ENCODE measurements at places on chromosomes 1 and 21.
A peak's percentile ranks its signal among the peaks of the same experiment; 100 is the strongest.

DNA sequence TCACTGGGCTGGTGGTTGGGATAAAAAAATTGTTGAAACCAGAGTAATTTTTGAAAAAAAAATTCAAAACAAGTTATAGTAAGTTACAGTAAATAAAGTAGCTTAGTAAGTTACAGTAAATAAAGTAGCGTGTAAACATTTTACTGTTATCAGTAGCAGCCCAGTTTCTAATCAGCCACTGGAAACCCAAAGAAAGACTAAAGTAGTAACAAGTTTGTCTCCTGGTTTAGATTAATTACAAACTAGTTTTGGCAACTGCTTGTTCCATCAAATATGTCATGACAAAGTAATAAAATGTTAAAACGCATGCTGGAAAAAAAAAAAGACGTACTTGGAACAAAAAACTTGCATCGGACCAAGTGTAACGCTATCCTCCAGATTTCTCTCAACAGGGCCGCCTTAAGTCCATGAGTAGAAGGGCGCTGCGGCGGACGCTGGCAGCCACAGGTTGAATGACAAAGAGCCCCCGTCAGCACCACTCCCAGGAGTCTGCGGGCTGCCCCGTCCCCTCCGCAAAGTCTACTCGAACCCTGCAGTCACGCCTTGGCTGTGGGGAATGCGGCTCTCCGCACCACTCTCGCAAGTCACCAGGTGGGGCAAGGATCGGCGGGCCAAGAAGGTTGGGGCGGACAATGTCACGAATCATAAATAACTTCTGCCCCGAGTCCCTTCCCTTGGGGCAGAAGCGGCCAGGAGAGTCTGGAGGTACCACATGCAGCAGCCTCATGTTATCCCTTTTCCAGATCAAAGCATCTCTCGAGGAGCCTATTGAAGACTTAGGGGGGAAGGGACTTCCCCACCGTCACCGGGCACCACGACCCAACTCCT lies 837 bp downstream of the SLC16A1 start:
- peak; percentile 88 for DNase-seq

- DNase-seq: no peak
Observed at GRCh38 chr21:45079351-45079750, 5.0 kb downstream of the ADARB1 start.

DNA sequence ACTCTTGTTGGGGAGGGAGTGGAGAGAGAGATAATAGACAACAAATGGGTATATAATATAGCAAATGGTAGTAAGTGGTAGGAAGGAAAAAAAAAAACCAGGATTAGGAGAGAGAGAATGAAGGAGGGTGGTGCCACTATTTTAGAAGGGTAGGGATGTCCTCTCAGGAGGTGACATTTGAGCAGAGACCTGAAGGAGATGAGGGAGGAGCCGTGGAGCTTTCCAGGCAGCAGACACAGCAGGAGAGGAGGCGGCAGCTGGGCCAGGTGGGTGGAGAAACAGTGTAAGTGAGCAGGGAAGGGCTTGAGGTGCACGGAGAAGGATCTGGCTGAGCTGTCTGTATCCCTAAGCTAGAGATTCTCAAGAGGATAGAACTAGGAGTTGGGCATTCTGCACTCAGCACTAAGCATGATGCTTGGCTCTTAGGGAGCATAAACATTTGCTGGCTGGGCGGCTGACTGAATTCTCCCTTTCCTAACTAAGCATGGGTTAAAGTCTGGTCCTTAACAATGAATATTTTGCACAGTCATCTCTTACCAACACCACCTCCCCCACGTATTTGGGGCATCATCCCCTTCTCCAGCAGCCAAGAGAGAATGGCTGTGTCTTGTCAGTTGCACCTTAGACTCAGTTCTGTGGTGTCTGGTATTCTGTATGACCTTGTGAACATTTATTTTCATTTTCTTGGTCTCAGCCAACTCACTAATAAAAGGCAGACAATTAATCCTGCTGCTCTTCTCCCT lies 27.6 kb upstream of the SARS1 start:
- DNase-seq: no peak

- no peak for DNase-seq
Observed at GRCh38 chr21:31103163-31103562, 64.9 kb upstream of the KRTAP19-8 start.

DNA sequence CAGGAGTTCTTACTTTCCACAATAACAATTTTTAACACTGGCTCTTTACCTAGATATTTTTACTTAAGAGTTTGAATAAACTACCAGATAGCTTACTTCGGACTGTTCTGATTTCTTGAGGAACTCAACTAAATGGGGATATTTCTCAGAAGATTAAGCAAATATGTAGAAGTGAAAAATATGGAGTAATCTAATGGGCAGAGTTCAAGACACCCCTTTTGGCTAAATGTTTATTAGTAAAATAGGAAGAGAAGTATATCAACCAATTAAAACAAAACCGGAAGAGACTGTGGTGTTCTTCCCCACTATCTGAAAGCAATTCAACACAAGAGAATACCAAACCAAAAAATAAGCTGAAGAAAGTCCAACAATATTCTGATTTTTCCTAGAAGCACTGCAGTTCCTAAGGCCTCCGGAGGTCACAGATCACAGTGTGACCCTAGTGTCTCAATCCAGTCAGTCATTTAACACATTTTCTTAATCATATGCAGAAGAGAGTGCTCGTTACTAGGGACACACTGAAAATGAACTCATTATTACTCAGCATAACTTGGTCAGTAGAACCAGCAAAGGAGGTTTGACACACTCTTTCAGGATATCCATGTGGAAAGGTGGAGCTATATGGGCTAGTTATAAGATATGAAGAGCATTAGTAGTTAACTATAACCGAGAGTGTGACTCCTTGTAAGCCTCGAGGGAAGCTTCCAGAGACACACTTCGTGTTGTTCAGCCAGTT lies 5.2 kb downstream of the SIPA1L2 start:
- DNase-seq: no peak

DNA sequence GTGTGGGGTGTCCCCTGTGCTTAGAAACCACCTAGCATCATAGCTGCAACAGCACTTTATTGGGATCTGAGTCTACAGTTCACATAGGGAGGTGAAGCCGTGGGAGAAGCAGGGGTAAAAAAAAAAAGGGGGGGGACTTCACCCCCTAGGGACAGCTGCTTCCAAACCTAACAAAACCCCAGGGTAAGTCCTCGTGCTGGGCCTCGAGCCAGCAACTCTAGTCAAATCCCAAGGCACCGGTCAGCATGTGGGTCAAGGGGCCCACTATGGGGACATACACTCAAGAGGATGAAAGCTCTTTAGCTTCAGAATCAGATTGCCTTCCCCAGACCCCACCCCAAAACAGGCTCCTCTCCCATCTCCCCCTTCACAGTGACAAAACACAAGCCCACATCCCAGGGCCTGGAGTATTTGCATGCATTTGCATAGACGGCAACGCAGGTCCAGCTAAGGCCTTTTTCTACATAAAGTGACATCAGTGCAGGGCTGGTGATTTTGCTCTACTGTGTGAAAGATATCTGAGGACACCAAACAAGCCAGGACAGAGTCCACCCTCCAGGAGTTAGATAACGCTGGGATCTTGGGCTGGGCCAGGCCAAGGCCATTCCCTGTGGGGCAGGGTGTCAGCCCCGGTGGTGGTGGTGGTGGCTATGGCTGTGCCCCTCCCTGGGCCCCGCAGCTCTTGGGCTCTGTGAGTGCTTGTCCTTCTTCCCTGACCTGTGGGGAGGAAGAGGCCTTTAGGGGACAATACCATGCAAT lies 8.1 kb upstream of the PMVK start:
- DNase-seq: peak; percentile 99

DNA sequence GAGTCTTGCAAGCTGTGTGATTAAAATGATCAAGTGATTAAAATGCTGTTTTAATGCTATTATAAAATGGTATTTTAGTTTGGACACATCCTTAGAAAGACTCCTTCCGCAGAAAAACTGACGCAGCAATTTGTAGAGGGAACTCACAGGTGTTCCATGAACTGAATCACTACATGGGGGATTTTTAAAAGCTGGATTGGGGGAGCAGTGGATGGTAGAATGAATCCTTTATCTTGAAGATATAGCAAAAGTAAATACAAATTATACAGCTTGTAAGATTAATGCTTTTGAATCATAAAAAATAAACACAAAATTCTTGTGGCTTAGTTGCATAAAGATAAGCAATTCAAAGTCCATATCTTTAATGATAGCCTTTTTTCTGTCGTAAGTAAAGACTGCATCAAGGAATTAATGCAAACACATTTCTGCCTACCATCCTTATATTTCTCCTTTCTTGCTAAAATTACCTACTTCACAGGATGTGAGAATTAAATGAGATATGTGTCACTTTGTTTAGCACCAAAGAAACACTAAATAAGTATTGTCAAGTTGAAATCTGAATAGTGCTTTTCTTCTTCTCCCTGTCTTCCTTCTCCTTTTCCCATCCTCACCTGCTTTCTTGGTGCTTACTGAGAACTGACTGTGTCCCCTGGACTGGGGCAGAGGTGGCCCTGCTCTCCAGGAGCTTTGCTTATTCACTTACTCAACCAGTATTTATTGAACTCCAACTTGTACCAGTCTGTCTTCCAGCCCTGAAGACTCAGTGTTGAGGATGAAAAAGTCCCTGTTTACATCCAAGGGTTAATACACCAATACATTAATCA lies 61.5 kb upstream of the F3 start:
- no peak for DNase-seq

DNA sequence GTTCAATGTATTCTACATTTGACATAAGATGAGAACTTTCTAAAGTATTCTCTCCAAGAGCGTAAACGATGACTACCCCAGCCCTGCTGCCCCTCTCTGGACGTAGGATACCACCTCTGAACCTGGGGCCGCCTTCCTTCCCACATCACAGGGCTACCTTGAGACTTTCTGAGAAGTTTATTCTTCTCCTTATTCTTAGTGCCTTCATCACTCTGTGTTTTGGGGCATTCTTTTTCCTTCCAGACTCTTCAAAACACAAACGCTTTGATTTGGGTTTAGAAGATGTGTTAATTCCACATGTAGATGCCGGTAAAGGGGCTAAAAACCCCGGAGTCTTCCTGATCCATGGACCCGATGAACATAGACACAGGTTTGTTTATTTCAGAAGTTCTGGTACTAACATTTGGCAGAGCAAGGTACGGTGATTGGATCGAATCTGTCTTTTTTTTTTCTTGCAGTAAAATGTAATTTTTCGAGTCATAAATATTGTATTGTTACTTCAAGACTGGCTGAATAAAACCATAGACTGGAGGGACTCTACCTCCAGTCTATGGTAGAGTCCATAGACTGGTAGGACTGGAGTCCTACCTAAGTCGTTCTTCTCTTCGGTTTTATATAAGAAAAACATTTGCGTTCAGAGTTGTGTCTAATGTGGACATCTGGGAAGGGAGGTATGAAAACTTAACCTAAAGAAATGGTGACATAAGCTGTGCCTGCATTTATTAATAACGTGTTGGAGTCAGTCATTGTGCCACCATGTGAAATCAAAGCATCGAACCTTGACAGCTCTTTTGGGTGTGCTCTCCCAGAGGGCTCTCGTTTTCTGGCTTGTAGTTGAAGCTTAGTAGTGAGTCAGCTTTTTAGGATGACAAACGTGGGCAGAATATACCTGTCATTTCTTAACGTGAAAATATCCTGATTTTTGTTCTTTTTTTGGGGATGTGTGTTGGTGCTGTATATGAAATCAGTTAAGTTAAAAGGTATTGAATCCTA lies 1.2 kb downstream of the MAN1A2 start:
- peak; percentile 42 for DNase-seq

GRCh38 chr1:193265716-193266115 lies 79.3 kb upstream of the B3GALT2 start:
- no peak for DNase-seq

DNA sequence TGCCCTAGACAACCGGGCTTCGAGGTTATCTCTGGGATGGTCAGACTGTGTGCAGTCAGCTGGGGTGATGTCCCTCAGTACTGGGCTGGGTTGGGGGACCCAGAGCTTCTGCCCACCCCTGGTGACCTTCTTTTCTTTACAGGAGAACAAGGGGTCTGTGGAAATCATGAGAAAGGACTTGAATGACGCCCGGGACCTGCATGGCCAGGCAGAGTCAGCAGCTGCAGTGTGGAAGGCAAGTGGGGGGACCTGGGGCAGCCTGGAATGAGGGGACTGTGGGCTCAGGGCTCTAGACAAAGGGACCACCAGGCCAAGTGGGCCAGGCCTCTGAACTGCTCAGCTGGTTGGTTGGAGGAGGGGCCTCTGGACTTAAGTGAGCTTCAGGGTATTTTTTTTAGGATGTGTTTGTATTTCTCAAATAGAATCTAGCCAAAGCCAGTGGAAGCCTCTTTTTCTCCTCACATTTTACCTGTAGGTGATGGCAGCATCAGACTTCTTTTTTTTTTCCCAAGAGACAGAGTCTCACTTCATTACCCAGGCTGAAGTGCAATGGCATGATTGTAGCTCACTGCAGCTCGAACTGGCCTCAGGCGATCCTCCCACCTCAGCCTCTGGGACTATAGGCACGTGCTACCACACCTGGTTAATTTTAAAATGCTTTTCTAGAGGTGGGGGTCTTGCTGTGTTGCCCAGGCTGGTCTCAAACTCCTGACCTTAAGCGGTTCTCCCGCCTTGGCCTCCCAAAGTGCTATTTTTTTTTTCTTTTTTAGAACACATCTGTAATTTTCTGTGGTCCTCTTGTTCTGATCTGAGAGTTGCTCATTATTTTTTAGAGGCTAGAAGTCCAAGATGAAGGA lies 1.9 kb downstream of the RNF187 start:
- no peak for DNase-seq

DNA sequence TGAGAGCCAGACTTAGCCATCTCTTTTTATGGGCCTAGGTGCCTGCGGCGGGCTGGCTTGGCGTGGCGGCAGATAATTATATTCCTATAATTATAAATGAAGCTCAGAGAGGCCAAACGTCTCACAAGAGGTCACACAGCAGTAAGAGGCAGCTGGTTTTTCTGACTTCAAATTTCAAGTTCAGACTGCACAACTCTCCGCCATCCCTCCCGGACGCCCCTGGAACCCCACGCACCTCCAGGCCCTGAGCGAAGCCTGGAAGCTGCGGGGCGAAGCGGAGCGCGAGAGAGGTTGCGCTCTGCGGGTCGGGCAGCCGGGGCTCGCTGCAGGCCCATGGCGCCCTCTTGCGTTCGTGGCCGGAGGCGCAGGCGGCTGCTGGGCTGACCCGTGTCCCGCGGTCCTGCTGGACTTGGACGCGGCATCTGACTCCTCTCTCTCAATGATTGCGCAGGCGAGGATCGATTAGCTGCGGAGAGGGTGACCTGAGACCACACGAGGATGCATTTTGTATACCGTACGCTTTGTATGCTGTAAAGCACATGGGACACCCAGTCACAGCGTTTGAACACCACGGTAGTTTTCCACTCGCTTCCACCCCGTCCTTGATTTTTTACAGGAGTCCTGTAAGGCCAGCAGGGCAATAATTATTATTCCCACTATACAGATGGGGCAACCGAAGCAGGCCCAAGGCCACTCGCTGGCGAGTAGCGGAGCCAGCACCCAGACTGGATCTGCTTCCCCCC lies 272.7 kb downstream of the FOXD2 start:
- peak; percentile 16 for DNase-seq

Measured in NCI-H526 treated with DMSO at 0.1 percent for 48 hours (cell line).